ENCODE measurements at places on chromosomes 7 and 10. TPM values are rescaled to one million over a fixed set of nuclear protein-coding genes. Genes with fewer than 3 reads are reported as not detected.

NUTM2E gene
- not detected for total RNA-seq

GALNT17 gene
- total RNA-seq: not detected

DNA sequence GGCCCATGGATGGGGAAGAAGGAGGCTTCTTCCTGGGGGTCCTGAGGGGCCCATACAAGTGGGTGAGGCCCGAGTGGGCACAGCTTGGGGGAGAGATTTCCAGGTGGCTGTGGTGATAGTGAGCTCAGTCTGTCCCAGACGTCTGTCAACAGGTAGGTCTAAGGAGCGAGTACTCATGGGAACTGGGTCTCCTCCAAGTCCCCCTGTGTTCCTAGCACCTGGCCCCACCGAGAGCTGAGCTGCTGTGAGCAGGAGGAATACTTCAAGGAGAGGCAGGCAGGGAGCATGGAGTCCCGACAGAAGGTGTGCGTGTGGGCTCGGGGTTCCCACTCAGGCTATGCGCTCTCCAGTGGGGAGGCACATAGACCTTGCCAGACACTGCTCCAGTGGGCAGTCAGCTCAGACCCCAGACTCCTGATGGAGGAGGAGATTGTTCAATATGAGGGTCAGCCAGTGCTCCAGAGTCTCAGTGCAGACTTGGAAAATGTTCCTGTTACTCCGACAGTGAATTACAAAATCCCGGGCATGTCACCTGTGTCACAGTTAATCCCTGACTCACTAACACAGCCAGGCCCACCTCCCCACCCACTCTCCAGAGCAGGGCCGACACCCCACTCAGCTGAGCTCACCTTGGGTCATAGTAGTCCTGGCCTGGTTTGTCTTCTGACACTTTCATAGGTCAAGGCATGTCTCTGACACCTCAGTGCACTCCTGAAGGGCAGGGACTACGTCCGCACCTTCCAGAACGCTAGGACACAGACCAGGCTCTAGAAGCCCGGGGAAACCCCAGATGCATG, 28.2 kb upstream of the C10orf53 start:
- H3K27me3 ChIP-seq: peaks cover 7% of the 10 kb centered on the region
- no peak for DNase-seq
- H3K4me3 ChIP-seq: no peak overlapping the region
- H3K36me3 ChIP-seq: no peaks in the 10 kb centered on the region
- no peak overlapping the region for H3K27ac ChIP-seq

DNA sequence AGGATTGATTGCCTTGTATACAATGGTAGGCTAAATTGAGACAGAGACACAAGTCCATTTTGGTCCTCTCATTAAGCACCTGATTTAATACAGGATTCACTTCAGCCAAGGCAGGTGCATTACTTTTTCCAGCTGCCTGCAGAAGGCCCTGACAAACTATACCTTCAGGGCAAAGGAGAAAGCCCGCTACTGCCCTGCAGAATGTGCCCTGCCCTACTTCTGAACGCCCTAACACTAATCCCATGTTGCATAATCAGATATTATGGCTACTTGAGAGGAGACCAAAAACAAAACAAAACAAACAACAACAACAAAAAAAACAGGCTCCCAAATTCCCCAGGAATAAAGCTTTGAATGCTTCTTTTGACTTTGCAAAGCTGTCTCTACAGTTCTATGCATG, 116.9 kb upstream of the ABI1 start:
- H3K27me3 ChIP-seq: no peaks in the 10 kb centered on the region
- H3K4me3 ChIP-seq: no peak overlapping the region
- no peak for DNase-seq
- H3K27ac ChIP-seq: no peak overlapping the region

GRCh38 chr7:141590071-141590470, 38.9 kb downstream of the AGK start:
- peaks cover 40% of the 10 kb centered on the region for H3K4me1 ChIP-seq
- H3K27ac ChIP-seq: no peak overlapping the region
- DNase-seq: no peak
- H3K27me3 ChIP-seq: no peaks in the 10 kb centered on the region
- no peak overlapping the region for H3K4me3 ChIP-seq

- peak overlapping the region; percentile 85 for H3K27ac ChIP-seq
- H3K4me3 ChIP-seq: peak overlapping the region; percentile 63
- H3K4me1 ChIP-seq: peaks cover 28% of the 10 kb centered on the region
- DNase-seq: peak; percentile 83
Measured at GRCh38 chr10:133278577-133279265, 2.1 kb upstream of the ADAM8 start.

DNA sequence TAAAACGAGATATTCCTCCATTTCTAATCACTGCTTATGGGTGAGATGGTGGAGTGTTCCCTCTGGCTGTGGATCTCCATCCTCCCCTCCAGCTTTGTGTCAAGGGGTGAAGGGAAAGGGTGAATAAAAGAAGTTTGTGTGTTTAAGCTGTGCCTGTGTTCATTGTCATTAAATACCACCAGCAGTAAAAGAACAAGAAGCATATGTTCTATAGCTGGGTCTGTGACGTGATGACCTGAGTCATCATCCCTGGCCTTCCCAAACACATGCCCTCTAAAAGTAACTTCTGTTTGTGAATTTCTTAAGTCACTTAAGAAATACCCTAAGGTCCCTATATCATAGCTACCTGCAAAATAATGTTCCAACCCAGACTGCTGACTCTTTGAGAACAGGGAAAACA, 104.9 kb downstream of the PPP1R17 start:
- H3K36me3 ChIP-seq: no peaks in the 10 kb centered on the region
- no peak overlapping the region for H3K27ac ChIP-seq
- no peak overlapping the region for H3K4me3 ChIP-seq
- H3K4me1 ChIP-seq: no peaks in the 10 kb centered on the region
- DNase-seq: no peak

- H3K27ac ChIP-seq: no peak overlapping the region
- no peak for DNase-seq
- no peaks in the 10 kb centered on the region for H3K4me1 ChIP-seq
- no peaks in the 10 kb centered on the region for H3K27me3 ChIP-seq
Measured at GRCh38 chr10:76354212-76354738, 922.9 kb downstream of the LRMDA start.

OPTN gene
- 113 TPM for total RNA-seq

PNLIPRP3 gene
- total RNA-seq: not detected

DNA sequence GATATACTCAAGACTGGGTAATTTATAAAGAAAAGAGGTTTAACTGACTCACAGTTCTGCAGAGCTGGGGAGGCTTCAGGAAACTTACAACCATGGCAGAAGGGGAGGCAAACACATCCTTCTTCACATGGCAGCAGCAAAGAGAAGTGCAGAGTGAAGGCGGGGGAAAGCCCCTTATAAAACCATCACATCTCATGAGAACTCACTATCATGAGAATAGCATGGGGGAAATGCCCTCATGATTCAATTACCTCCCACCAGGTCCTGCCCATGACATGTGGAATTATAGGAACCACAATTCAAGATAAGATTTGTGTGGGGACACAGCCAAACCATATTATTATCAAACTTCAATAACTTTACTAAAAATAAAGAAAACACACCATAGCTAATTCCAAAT, 30.4 kb upstream of the JAZF1 start:
- no peak overlapping the region for H3K27ac ChIP-seq
- peaks cover 32% of the 10 kb centered on the region for H3K4me1 ChIP-seq
- H3K27me3 ChIP-seq: peaks cover 29% of the 10 kb centered on the region
- DNase-seq: no peak
- H3K36me3 ChIP-seq: peaks cover 2% of the 10 kb centered on the region
- H3K4me3 ChIP-seq: no peak overlapping the region

DNA sequence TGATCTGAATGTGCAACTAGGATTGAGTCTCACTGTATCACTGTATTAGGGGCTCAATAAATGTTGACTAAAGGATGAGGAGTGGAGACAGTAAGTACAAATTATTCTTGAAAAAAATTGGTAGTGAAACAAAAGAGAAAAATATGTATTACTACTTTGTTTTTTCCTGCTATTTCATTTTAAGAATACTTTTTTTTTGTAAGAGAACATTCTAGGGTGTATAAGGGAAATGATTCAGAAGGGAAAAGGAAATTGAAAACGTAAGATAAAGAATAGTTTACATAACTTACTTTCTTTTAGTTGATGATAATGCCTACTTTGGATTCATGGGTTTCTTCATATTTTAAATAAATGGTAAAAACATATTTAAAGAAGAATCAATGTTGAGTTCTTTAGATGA, 9.6 kb downstream of the CAPZA2 start:
- peaks cover 10% of the 10 kb centered on the region for H3K36me3 ChIP-seq
- H3K27ac ChIP-seq: peak overlapping the region; percentile 48
- H3K4me1 ChIP-seq: peaks cover 73% of the 10 kb centered on the region
- H3K27me3 ChIP-seq: no peaks in the 10 kb centered on the region
- DNase-seq: no peak

GRCh38 chr10:20287586-20287985, 471.4 kb downstream of the PLXDC2 start:
- no peaks in the 10 kb centered on the region for H3K27me3 ChIP-seq
- H3K27ac ChIP-seq: no peak overlapping the region
- H3K4me3 ChIP-seq: no peak overlapping the region

GRCh38 chr10:104209575-104210198, 22.5 kb downstream of the CFAP43 start:
- no peaks in the 10 kb centered on the region for H3K4me1 ChIP-seq
- peaks cover 12% of the 10 kb centered on the region for H3K27me3 ChIP-seq
- no peaks in the 10 kb centered on the region for H3K36me3 ChIP-seq
- DNase-seq: peak; percentile 44
- no peak overlapping the region for H3K27ac ChIP-seq
- no peak overlapping the region for H3K4me3 ChIP-seq

DNA sequence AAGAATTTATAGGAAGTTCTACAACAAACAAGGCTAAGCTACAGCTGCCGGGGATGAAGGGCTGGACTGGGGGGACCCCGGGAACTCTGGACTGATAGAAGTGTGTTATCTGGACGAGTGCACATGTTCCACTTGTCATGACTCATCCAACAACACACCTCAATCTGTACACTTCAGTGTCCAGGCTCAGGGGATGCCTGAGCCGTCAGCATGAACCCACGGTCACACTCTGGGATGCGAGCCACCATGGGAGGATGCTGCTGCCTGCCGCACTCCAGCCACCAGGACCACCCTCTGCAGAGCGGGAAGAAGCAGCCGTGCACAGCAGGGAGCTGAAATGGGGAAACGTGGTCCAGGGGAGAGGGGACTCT, 67.5 kb downstream of the MAD1L1 start:
- no peak overlapping the region for H3K4me3 ChIP-seq
- peaks cover 10% of the 10 kb centered on the region for H3K36me3 ChIP-seq
- H3K27ac ChIP-seq: no peak overlapping the region
- DNase-seq: no peak
- peaks cover 4% of the 10 kb centered on the region for H3K4me1 ChIP-seq
- no peaks in the 10 kb centered on the region for H3K27me3 ChIP-seq

GRCh38 chr7:142057101-142057500, 54.4 kb upstream of the MGAM2 start:
- DNase-seq: no peak
- no peaks in the 10 kb centered on the region for H3K4me1 ChIP-seq
- H3K36me3 ChIP-seq: no peaks in the 10 kb centered on the region
- H3K27ac ChIP-seq: no peak overlapping the region
- H3K4me3 ChIP-seq: no peak overlapping the region

GRCh38 chr10:124050021-124051015, 43.1 kb downstream of the CHST15 start:
- no peaks in the 10 kb centered on the region for H3K36me3 ChIP-seq
- DNase-seq: no peak
- no peaks in the 10 kb centered on the region for H3K4me1 ChIP-seq
- no peak overlapping the region for H3K4me3 ChIP-seq
- H3K27ac ChIP-seq: no peak overlapping the region

NOS3 gene
- total RNA-seq: 13.2 TPM

PPP1R17 gene
- not detected for total RNA-seq

- H3K4me3 ChIP-seq: no peak overlapping the region
- no peaks in the 10 kb centered on the region for H3K36me3 ChIP-seq
- DNase-seq: no peak
- H3K27me3 ChIP-seq: no peaks in the 10 kb centered on the region
- no peak overlapping the region for H3K27ac ChIP-seq
Measured at GRCh38 chr10:17599089-17599488, 18.1 kb downstream of the HACD1 start.

DNA sequence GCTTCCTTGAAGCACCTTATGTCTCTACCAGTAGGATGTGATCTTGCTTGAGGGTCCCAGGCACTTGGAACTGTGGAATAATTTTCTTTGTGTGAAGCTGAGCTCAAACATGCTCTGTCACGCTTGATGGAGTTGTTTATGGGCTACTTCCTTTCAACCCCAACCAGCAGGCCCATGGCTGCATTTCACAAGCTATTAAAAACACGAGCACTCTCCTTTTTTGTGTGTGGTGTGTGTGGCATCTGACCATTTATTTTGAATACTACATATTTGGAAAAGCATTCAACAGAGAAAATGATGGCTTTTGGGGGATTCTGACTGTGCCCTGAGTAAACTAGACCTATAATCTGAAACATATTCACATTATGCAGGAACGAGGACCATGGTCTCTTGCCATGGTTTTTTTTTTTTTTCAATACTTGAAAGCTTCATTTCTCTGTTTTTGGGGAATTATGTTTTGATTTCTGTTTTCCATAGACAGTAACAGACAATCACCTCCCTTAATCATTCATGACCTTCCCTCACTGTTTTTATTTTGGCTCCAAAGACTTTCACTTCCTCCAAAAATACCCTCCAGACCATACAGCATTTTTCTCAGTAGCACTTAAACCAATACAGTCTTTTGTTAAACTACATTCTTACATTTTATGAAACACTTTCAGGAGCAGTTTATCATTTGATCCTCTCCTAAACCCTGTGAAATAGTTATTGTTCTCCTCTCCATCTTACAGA, 233.6 kb upstream of the BMPER start:
- peaks cover 2% of the 10 kb centered on the region for H3K36me3 ChIP-seq
- H3K4me3 ChIP-seq: no peak overlapping the region
- no peak overlapping the region for H3K27ac ChIP-seq
- no peaks in the 10 kb centered on the region for H3K4me1 ChIP-seq
- no peaks in the 10 kb centered on the region for H3K27me3 ChIP-seq

- peaks cover 55% of the 10 kb centered on the region for H3K4me1 ChIP-seq
- H3K36me3 ChIP-seq: peaks cover 23% of the 10 kb centered on the region
- DNase-seq: peak; percentile 82
Measured at GRCh38 chr10:72096115-72097000, 8.0 kb upstream of the SPOCK2 start.

KCNH2 gene
- total RNA-seq: 0.45 TPM

DNA sequence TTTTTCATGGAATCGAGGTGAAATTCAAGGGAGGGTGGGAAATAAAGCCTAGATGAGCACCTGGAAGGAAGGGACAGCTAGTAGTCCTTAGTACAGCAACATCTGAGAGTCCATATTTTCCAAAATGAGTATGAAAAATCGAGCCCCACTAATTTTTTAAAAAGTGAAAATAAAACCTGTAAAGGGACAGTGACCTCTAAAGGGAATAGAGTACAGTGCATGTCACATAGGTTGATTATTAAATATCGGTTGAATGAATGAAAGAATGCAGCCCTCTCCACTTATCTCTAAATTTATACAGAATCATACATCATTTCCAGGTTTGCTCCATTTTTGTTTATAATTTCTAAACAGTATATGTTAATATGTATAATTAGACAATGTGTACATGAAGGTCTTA, 1088.5 kb upstream of the GHITM start:
- H3K4me1 ChIP-seq: no peaks in the 10 kb centered on the region
- no peak for DNase-seq
- no peak overlapping the region for H3K27ac ChIP-seq
- no peak overlapping the region for H3K4me3 ChIP-seq
- no peaks in the 10 kb centered on the region for H3K36me3 ChIP-seq
- no peaks in the 10 kb centered on the region for H3K27me3 ChIP-seq
